ENCODE measurements at places on chromosomes 11 and 22. TPM values are rescaled to one million over a fixed set of nuclear protein-coding genes. Genes with fewer than 3 reads are reported as not detected.

DNA sequence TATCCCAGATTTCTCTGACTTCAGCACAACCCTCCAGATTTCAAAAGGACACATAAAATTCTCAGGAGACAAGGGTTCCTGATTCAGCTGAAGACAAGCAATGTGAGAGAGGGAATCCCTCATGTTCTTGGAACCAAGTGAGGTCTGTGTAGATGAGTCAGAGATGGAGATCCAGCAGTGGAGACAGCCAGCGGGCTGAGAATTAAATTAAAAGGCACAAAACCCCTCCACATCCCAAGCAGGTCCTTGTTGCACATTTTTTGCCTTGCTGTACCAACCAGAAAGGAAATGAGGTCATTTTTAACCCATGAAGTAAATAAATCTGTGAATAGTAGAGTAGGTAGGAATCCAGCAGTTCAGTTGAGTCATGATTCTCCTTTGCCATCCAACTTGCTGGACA is 9.7 kb downstream of the MTNR1B start:
- DNase-seq, result peak; percentile 76
- H3K36me3 ChIP-seq, result no peaks in the 10 kb centered on the region
- H3K4me3 ChIP-seq, result no peak overlapping the region
- peaks cover 14% of the 10 kb centered on the region for H3K4me1 ChIP-seq

GRCh38 chr11:120884154-120885020 is 139.5 kb upstream of the TBCEL start:
- H3K27ac ChIP-seq, result no peak overlapping the region
- no peak overlapping the region for H3K4me3 ChIP-seq
- H3K27me3 ChIP-seq, result peaks cover 6% of the 10 kb centered on the region

DNA sequence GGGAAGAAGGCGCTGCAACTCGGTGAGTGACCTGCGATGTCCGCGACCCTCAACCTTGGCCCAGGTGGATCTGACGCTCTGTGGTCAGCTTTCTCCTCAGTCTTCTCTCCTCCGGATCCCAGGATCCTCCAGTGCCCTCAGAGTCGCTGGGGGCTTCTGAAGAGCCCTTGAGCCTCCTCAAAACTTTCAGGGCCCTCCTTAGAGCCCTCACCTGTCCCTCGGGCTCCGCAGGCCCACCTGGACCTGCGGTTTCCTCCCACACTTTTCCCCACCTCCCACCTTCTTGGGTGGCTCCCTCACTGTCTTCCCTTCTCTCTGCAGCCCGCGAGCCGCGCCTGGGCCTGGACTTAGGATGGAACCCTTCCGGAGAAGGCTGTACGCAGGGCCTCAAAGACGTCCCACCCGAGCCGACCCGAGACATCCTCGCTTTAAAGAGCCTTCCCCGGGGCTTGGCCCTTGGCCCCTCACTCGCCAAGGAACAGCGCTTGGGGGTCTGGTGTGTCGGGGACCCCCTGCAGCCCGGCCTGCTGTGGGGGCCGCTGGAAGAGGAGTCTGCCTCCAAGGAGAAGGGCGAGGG is 335 bp downstream of the ZNF408 start:
- no peaks in the 10 kb centered on the region for H3K27me3 ChIP-seq
- peak overlapping the region; percentile 84 for H3K4me3 ChIP-seq
- DNase-seq, result peak; percentile 47
- H3K36me3 ChIP-seq, result peaks cover 42% of the 10 kb centered on the region

The LUZP2 gene
- total RNA-seq, result not detected

Data from osteoblast (primary cell).